OCI-LY7 (cell line): ENCODE measurements at places on chromosomes 7 and 10. TPM values are rescaled to one million over a fixed set of nuclear protein-coding genes. Genes with fewer than 3 reads are reported as not detected.

- no peak for DNase-seq
Observed at GRCh38 chr7:89681448-89681847, 472.8 kb upstream of the STEAP1 start.

- DNase-seq = peak; percentile 40
Observed at GRCh38 chr7:116984917-116985316, 31.6 kb downstream of the ST7 start.

IMPDH1 gene
- total RNA-seq = 50.5 and 51.3 TPM in 2 replicates

CBX3 gene
- 350 and 364 TPM in 2 replicates for total RNA-seq

DNA sequence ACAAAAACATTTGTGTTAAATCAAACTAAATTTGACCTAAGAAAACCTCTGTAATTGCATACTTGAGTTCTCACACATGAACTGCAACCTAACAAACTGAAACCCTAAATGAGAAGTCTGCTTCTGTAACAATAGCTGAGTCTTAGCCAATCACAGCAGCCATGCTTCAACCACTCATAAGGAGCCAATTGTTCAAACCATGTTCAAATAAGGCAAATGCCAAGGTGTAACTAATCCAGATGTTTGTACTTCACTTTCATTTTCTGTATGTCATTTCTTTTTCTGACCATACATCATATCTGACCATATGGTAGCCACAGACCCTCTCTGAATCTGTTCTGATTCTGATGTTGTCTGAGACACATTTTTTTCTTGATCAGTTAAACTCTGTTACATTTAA, 47.5 kb upstream of the ANTXRL start:
- no peak for DNase-seq

GRCh38 chr7:79216236-79216635, 237.2 kb downstream of the MAGI2 start:
- no peak for DNase-seq

NAT16 gene
- total RNA-seq = not detected in 2 replicates

- DNase-seq = no peak
Observed at GRCh38 chr7:70582927-70583895, 548.7 kb upstream of the GALNT17 start.

GRCh38 chr10:43202224-43202656, 64.0 kb downstream of the CSGALNACT2 start:
- DNase-seq = peak; percentile 69

NYAP1 gene
- 0.10 and 0.50 TPM in 2 replicates for total RNA-seq

TAS2R4 gene
- total RNA-seq = 1.2 and 1.8 TPM in 2 replicates
